GM23248 (cell line): ENCODE measurements at places on chromosomes 3 and 15.
A peak's percentile ranks its signal among the peaks of the same experiment; 100 is the strongest.

DNA sequence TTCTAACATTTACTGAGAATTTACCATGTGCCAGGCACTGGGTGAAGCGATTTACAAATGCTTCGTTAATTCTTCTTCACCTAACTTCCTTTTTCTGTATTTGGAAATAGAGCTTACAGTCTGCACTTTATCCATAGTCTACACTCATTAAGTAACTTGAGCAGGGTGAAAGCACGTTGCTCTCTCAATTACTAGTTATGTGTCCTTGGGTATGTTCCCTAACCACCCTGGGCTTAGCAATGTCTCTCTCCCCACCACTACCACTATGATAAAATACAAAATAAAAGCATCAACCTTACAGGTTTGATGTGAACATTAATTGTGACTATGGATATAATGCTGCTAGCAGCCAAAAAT lies 172.9 kb upstream of the SLC2A2 start:
- no peak for DNase-seq

DNA sequence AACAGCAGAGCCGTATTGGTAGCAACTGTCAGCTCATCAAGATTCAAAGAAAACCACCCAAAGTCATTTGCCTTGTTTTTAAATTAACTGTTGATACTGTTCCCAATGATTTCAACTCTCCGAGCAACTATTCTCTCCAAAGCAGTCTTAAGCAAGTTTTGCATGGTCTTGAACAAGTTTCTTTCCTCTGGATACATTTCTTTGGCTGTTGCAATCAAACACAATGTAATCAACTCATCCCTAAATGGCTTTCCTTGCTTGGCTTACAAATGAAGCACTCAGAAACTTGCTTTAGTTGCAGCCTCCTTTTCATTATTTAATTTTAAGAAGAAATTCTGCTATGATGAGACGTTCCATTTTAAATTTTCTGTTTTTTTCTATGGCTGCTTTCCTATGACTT lies 15.5 kb upstream of the MUC13 start:
- no peak for DNase-seq

GRCh38 chr15:87604857-87605446 lies 651.6 kb downstream of the NTRK3 start:
- DNase-seq = peak; percentile 18

- peak; percentile 86 for DNase-seq
These were observed 26.5 kb downstream of the IQGAP1 start for GRCh38 chr15:90414408-90415028.

DNA sequence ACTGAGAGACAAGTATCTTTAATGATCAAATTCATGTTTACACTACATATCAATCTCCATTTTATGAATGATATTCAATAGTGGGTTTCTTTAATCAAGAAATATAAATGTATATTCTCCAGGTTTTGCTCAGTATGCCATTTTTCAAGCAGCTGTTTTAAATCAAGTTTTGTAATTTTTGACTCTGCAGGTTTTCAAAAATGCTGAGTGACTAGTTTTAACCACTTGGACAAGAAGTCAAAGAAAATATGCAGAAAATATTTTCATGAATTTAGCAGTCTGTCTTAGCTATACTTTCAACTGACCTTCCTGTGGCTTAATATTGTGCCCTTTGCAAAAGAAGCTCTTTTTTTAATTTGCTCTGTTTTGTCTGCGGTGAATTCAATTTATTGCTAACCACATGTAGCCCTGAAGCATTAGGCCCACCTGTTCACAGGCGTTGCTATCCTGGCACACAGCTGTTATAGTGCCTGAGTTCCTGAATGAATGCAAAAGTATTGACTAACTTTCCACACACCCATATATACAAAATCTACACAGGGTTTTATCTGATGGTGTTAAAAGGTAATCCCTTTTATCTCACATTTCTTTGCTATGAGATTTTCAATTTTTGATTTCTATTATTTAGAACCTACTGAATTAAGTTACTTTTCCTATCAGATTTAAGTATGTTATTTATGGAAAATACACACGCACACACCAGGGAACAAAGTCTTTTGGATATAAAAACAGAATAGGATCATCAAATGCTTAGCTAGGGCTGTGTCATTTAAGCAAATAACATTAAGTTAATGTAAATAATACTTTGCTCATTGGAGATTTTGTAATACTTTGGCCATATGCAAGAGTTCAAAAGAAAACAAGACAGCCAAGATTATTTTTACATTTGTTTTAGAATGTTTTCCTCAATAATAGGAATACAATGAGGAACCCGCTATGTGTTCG lies 1166.1 kb upstream of the GBE1 start:
- DNase-seq = no peak

GRCh38 chr3:117447419-117447818 lies 737.8 kb downstream of the TUSC7 start:
- no peak for DNase-seq

GRCh38 chr3:127406309-127407025 lies 118.6 kb upstream of the PRR20G start:
- DNase-seq = peak; percentile 51

GRCh38 chr3:66050821-66051220 lies 12.1 kb upstream of the MAGI1 start:
- DNase-seq = no peak

GRCh38 chr3:27758083-27758482 lies 36.0 kb upstream of the EOMES start:
- peak; percentile 92 for DNase-seq

- no peak for DNase-seq
These were observed 799 bp upstream of the C2CD4B start for GRCh38 chr15:62165793-62166375.

DNA sequence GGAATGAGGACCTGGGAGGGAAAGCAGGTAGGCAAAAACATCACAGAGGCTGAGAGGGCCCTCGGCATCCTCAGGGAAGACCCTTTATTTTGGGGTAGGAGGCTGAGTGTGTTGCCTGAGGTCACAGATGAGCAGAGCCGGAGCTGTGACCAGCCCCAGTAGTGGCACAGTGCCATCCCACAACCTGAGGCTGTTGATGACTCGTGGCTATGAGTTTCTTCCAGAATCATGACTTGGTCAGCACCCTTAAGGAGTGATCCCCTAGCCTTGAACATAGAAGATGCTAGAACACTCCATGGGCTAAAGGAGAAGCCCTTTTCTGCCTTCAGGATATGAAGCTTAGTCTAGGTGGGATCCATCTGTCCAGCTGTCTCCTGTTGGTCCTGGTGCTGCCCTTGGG lies 19.5 kb upstream of the CXCR6 start:
- peak; percentile 83 for DNase-seq

DNA sequence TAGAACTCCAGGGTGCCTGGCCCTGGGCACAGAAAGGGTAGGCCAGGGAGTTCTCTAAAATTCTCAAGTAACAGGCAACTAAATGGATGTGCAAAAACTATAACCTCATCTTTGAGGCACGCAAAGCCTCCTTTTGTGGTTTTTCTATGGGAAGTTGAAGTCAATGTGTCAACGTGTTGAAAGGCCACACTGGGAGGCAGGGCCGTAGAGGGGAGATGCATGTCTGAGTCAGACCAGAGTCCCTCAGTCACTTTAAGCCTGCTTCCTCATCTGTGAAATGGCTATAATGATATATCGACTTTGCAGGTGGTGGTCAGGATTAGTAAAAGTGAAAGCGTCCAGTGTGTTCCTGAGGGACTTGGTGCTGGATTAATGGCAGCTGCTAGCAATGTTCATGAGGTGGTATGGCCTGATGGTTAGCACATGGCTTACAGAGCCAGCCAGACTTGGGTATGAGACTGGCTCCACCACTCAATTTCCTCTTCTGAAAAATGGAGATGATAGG lies 17.0 kb downstream of the TGM5 start:
- DNase-seq = peak; percentile 76
